ENCODE measurements at places on chromosomes 12 and 14.

DNA sequence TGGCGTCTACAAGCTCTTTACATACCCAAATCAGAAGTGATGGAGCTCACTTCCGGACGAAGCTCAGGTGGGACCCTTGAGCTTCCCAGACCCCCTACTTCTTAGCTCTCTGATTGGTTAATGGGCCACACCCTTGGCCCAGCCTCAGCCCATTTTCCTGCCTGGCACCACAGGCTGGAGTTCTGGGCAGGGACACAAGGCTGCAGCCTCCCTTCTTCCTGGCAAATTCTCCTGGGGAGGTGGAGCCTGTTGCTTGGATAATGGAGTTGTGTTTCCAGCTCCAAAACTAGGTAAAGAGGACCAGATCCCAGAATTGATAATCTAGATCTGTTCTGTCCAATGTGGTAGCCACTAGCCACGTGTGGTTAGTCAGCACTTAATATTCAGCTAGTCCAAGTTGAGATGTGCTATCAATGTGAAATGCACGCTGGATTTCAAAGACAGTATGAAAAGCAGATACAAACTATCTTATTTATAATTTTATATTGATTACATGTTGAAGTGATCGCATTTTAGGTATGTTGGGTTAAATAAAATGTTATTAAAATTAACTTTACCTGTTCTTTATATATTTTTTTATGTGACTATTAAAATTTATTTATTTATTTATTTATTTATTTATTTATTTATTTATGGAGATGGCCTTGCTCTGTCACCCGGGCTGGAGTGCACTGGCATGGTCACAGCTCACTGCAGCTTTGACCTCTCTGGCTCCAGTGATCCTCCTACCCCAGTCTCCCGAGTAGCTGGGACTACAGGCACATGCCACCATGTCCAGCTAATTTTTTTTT lies 12.6 kb upstream of the FAIM2 start:
- DNase-seq: no peak

DNA sequence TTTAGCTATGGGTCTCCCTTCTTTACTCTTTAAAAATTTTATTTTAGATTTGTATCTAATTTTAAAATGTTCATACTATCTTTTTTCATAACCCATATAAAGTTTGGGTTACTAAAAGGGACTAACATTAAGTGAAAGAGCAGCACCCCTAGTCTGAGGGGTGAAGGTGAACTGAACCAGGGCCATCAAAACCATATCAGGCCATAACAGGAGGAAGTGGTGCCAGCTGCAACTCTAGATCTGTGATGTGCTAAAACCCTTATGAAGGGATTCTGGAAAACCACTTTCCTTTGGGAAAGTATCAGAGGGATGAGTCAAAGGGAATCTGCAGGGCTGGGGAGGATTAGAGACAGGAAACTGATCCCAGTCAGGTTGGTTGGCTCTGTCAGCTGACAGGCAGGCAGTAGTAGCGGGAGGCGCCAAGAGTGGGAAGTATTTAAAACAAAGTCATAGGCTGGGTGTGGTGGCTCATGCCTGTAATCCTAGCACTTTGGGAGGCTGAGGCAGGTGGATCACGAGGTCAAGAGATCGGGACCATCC lies 162.5 kb downstream of the PPM1H start:
- DNase-seq: no peak

- DNase-seq: no peak
Measured at GRCh38 chr14:27098451-27098850, 500.6 kb upstream of the NOVA1 start.

DNA sequence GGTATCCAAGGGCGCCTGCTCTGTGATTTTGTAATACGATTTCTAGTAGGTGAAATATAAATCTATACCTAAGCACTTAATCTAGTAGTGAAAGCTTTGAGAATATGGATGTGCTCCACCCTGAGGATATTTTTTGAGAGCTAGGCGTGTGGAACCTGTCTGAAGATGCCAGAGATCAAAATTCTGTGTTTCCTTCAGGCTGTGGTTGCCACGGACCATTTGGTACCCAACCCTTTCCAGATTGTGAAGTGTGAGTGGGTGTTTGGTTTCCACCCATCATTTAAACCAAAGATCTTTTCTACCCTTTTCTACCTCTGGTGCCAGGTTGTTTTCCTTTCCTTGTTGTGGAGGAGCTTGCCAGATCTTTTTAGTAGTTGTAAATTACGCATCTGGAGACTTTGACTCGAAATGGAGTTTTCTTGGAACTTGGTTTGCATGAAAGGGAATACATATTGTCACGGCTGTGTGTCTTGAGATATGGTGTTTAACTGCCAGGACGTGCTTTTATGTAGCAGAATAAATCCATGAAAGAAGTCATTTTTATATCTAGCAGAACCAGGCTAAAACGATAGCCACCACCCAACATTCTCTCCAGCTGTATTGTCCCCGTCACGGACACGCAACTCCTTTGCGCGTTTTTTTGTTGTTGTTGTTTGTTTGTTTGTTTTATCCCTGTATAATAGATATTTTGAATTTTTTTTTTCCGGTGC lies 2.2 kb downstream of the LRFN5 start:
- DNase-seq: no peak

DNA sequence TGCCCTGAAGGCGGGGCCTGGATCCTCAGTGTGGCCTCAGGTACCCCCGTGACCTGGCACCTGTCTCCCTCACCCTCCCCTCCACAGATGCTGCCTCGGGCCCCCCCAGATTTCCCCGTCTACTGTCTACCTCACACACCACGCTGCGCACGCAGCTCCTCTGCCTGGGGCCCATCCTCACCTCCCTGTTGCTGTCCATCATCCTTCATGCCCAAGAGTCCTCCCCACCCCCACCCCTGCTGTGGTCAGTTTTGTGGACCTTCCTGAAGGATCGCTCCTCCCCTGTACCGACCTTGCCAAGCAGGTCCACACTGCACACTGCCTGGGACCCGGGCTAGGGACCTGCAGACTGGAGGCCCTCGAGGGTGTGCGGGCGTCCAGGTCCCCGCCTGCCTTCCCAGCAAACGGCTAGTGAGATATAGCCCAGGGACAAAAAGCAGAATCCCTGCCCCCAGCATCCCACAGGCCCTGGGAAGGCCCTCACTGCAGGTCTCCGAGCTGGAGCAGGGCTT lies 197.4 kb upstream of the DIO3 start:
- no peak for DNase-seq

Measured in Caco-2 (cell line).